ENCODE measurements at places on chromosomes 5 and 9.

DNA sequence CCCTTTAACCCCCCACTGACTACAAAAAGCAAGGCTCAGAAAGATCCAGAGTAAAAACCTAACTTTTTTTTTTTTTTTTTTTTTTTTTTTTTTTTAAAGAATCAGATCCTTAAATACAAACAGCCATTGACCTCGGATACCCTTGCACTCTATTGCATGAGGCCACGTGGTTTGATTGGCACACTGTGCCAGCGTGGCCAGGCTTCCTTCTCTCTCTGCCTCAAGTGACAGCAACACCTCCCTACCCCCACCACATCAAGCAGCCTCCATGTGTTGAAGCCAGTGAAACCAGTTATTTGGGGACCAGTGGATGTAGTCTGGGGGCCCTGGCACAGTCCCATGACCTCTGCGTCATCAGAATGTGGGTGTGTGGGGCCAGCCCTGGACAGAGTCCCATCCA is 71.4 kb downstream of the OTULIN start:
- no peak for DNase-seq

- no peak for DNase-seq
Measured at GRCh38 chr5:176995122-176995490, 11.5 kb downstream of the UIMC1 start.

- no peak for DNase-seq
Measured at GRCh38 chr5:40746703-40747102, 9.1 kb downstream of the TTC33 start.

- DNase-seq = no peak
Measured at GRCh38 chr9:81683704-81684103, 5.6 kb downstream of the TLE1 start.

DNA sequence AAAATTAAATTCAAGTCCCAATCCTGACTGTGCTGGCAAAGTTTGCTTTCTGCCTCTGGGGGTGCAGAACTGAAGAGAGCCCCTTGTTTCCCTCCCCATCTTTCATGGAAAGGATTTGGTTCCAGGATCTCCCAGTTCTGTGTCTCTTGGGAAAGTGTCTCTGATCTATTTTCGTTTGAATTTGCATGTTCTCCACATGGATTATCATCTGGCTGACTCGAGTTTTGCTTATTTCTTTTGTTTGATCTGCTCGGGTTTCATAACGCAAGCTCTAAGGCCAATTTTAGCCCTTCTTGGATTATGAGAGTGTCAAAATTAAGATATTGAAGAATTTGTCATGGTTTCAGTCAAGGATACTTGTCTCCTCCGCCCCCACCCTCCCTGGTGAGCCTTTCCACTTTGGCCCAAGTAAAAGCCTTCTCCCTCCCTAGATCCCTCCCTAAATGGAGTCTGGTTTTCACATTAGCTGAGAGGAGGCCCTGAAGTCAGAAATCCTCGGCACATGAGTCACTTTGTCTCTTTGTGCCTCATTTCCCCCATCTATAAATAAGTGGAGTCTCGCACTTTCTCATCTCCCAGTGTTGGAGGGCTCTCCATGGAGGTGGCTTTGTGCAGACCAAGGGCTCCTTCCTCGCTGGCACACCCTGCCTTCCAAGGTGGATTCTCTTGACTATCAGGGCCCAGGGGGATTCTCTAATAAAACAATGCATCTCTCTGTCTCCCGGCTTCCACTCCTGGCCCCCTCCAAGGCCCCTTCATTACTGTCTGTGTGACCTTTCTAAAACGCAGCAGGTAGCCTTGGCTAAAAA is 17.3 kb downstream of the ADRB2 start:
- no peak for DNase-seq

DNA sequence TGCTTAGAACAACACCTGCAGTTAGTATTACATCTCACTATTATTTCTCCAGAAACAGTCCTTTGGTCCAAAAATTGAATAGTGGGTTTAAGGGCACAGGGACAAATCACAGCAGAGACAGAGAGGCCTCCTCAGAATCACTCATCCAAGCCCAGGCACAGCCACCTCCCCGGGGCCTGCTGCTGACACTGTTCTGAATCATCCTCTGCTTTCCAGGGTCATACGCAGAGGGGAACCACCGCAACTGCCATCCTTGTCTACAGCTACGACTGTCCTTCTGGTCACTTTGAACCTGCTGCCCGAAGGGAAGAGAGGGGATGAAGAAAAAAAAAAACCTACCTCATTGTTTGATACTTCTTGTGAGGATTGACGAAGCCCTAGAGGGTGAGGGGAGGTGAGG is 35.3 kb upstream of the MAN2A1 start:
- DNase-seq = no peak

GRCh38 chr5:59491945-59492344 is 401.6 kb downstream of the PDE4D start:
- no peak for DNase-seq

- no peak for DNase-seq
Measured at GRCh38 chr9:27426511-27427271, 97.4 kb upstream of the IFNK start.

DNA sequence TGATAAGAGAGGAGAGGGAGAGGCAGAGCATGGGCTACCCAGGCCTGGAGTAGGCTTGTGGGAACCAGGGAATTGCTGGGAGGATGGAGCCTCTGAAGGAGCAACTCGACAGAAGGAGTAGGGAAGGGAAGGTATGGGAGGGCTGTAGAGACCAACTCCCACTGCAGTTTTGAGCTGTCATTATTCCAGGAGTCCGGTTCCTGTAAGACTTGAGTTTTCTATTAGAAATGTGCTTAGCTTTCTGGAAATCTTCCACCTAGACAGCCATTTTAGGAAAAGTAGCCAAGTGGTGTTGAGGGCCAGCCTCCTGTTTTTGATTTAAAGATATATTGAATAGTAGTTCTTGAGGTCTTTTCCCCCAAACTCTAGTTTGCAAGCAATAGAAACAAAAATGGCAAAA is 323.5 kb downstream of the LRRC70 start:
- DNase-seq = no peak

- DNase-seq = no peak
Measured at GRCh38 chr5:111132076-111132475, 39.9 kb downstream of the WDR36 start.

DNA sequence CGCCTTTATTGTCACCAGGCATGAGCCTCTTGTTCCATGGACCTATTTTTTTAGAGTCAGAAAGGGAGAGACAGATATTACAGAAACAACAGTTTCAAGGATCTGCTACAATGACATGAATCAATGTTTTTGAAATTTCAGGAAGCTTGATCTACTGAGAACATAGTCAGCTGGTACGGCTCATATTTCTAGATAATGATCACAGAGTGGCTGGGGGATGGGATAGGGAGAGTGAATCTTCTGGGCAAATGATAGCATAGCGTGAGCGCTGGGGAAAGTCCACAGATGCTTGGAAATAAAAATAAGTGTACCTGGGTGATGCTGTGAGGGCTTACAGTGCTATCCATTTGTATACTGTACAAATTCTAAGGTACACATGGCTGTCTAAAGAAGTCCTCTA is 340.4 kb downstream of the EBF1 start:
- DNase-seq = no peak

DNA sequence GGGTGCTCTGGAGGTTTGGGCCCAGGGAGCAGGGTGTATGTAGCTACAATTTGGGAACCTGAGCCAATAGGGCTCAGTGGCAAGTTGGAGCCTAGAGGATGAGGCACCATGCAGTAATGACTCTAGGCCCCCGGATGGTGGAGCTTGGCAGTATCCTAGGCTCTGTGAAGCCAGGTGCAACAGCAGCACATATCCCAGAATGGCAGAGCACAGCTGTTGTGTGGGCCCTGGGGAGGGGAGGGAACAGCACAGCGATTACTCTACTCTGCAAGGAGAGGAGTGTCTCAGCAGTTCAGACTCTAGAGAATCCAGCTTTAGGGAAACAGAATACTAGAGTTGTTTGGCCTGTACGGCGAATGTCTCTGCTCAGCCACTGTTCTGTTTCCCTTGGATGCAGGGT is 56.1 kb downstream of the LRRTM2 start:
- no peak for DNase-seq

DNA sequence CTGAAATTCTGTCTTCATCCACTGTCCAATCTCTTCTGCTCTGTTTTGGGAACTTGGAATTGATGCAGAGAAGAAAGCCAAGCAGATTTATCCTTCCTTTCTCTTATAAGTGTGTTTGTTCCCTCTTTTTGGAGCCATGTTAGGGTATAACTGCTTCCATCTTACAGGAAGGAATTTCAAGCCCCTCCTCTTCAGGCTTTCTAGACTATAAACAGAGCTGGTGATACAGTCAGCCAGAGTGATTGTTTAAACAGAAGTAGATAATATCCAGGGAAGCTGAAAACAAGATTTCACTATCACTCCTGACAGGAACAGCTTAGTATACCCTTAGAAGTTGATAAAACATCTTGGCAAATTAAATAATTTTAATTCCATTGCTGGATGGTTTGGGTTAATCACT is 102.1 kb upstream of the DMRT1 start:
- DNase-seq = no peak

DNA sequence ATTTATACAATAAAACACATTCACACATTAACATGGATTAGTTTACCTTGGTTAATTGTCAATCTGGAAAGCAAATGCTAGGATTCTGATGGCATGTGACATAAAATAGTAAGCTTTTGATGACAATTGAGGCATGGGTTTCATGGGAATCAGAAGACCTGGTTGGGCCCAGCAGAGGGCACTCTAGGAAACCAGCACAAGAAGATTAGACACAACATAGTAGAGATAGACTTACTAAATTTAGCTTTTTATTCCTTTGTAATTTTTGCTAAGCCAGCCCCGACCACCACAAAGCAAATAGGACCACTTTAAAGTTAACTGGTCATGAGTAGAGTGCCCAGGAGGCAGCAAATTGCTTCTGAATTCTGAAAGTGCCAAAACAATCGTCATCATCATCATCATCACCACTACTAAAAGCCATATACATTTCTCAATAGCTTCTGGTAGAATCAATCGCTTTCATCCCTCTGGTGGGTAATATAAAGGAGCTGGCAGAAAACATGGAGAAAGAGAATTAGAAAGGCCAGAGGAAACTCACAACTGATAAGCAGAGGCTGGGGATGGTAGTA is 163.2 kb downstream of the ARRDC3 start:
- DNase-seq = no peak

DNA sequence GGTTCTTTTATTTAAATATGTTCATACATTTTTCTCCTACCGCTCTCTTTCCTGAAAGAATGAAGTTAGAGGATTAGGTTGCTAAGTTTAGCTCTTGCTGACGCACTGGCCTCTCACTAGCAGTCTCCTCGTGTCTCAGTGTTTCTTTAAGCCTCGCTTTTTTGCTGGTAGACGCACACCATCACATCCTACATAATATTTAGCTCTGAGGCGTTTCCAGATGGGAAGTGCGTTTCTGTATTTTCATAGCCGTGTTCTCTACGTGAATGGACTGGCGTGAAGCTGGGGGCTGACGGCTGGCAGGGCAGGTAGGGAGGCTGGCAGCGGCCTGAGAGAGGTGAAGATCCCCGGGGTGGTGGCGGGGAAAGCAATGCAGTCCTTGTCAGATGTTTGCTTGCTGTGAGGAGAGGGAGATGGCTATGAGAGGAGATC is 79.2 kb upstream of the SPRY4 start:
- no peak for DNase-seq

DNA sequence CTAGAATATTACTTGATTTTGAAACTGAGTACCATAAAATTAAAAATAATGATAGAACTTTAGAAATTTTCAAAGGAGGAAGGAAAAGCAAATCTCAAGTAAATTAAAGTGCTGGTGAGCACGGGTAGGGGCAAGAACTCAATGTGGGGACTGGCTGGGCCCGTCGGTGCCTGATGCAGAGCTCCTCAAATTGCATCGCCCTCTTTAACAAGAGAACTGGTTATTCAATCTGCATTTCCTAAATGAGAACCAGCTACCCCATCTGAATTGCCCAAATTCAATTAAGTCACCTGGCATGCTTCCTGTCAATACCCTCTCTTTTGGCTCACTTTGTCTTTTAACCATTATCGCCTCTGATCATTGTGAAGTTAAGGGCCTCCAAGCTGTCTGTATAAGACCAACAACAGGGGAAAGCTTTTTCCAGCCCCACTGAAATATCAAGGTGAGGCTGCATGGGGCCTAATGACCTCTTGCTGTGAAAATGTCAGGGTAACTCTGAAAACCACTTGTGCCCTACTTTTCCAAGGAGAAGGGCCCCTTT is 316.7 kb downstream of the SLIT3 start:
- no peak for DNase-seq

DNA sequence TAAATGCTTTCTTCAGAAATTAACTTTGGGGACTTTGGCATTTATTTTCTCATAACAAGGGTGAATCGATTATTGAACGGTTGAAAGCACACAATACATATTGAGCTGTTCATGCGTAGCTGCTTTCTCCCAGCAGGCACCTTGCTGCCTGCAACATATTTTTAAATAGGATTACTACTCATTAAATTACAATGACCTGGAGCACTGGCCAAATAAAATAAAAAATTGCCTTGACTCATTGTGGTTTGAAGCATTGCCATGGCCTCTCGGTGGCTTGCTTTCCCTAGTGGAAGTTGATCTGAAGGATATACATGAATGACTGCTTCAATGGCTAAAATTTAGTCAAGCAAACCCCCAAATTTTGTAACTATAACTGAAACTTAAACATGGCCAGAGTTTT is 181.6 kb upstream of the NUDT12 start:
- peak; percentile 9 for DNase-seq

DNA sequence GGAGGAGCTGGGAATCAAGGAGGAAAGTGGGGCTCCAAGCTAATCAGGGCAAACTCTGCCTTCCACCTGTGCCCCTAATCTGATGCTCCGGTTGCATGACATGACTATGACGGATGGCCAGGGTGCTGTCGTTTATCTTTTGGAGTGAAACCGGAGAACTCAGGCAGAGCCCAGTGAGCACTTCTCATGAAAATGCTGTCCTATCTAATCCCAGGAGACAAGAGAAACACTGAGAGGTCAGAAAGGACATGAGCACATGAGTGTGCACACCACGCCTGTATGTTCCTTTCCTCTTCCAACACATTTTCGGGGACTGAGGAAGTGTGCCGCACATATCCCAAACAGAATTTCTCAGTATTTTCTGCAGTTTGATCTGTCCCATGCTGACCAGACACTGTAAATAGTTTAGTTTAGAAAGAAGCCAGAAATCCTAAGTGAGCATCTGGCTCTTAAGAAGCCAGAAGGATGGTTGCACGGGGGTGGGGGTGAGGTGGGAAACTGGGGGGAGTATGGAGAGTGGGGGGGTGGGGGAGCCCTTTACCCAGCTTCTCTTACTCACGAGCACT is 217.1 kb downstream of the TSSK1B start:
- no peak for DNase-seq

DNA sequence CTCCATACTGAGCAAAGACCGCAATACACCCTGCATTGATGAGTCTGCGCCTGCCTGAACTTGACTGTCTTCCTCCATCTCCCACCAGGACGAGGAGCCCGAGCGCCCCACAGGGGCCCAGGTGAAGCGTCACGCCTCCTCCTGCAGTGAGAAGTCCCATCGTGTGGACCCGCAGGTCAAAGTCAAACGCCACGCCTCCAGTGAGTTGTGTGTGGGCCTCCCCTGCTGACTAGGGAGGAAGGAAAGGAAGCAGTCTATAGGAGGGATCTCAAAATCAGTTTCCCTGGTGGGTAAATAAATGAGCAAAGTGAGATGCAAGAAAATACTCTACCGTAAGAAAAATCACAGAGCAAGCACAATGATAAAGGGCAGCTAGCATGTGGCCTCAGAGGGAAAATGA is 22.8 kb upstream of the GRPEL2 start:
- no peak for DNase-seq
